ENCODE measurements at places on chromosomes 1 and 21.

- DNase-seq = no peak
Measured at GRCh38 chr1:203704120-203704519, 60.9 kb upstream of the LAX1 start.

- DNase-seq = peak; percentile 19
Measured at GRCh38 chr1:18299441-18300338, 181.0 kb upstream of the KLHDC7A start.

- DNase-seq = no peak
Measured at GRCh38 chr1:218390618-218391017, 45.5 kb downstream of the TGFB2 start.

GRCh38 chr1:163076981-163077761 is 8.0 kb downstream of the RGS4 start:
- DNase-seq = no peak

- DNase-seq = no peak
Measured at GRCh38 chr1:92948071-92948470, 13.2 kb downstream of the DIPK1A start.

GRCh38 chr21:17440969-17441368 is 71.9 kb upstream of the CXADR start:
- no peak for DNase-seq

DNA sequence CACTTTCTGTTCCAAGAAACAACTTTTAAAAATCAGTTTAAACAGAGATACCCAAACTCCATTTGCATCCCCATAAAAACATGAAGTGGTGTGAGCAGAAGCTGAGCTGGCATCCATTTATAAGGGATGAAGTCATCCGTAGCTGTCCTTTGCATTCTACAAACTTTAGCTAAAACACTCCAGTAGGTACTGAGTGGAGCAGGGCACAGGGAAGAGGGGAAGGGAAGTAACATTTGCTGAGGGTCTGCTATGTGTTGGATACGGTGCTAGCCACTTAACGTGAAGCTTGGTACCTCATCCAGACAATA is 32.9 kb downstream of the VWA5B1 start:
- no peak for DNase-seq

Measured in NCI-H446 (cell line).